Gastrocnemius medialis (tissue), 4 donors: ENCODE measurements at places on chromosomes 7 and 10. TPM values are rescaled to one million over a fixed set of nuclear protein-coding genes. Genes with fewer than 3 reads are reported as not detected.

IKZF1 gene
- 2.3 TPM for total RNA-seq

ATP5MK gene
- total RNA-seq: 479 TPM

INPP5F gene
- total RNA-seq: 9.4 TPM

CRPPA gene
- 1.2 TPM for total RNA-seq

GRCh38 chr10:118873738-118874105 is 119.0 kb upstream of the CACUL1 start:
- no peak for DNase-seq
- H3K4me3 ChIP-seq: no peak overlapping the region
- peaks cover 12% of the 10 kb centered on the region for H3K4me1 ChIP-seq
- no peaks in the 10 kb centered on the region for H3K27me3 ChIP-seq
- no peaks in the 10 kb centered on the region for H3K36me3 ChIP-seq

- H3K4me1 ChIP-seq: peaks cover 5% of the 10 kb centered on the region
- no peaks in the 10 kb centered on the region for H3K27me3 ChIP-seq
- H3K27ac ChIP-seq: no peak overlapping the region
Observed at GRCh38 chr10:17835688-17836087, 26.5 kb downstream of the MRC1 start.

- H3K4me1 ChIP-seq: no peaks in the 10 kb centered on the region
- H3K4me3 ChIP-seq: no peak overlapping the region
- no peak for DNase-seq
- H3K36me3 ChIP-seq: no peaks in the 10 kb centered on the region
- no peaks in the 10 kb centered on the region for H3K27me3 ChIP-seq
- H3K27ac ChIP-seq: no peak overlapping the region
Observed at GRCh38 chr7:131623154-131623553, 66.7 kb upstream of the PODXL start.

DNA sequence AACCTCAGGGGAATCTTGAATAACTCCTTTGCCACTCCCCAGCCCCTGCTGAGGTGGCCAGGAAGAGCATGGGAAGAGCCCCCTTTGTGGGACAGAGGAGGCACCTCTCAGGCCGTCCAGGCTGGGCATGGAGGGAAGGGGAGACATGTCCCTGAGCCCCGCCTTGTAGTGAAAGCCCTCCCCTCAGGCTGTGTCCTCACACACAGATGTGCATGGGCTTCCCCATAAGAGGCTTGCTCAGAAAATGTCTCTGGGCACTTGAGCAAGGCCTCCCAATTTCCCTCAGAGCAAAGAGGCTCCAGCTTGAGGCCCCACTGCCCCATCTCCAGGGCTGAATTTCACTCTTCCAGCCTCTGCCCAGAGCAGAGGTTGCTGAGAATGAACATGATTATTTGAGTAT is 3.8 kb downstream of the TMEM72 start:
- no peak overlapping the region for H3K4me3 ChIP-seq
- no peaks in the 10 kb centered on the region for H3K27me3 ChIP-seq
- H3K27ac ChIP-seq: no peak overlapping the region
- no peaks in the 10 kb centered on the region for H3K36me3 ChIP-seq
- H3K4me1 ChIP-seq: no peaks in the 10 kb centered on the region

DNA sequence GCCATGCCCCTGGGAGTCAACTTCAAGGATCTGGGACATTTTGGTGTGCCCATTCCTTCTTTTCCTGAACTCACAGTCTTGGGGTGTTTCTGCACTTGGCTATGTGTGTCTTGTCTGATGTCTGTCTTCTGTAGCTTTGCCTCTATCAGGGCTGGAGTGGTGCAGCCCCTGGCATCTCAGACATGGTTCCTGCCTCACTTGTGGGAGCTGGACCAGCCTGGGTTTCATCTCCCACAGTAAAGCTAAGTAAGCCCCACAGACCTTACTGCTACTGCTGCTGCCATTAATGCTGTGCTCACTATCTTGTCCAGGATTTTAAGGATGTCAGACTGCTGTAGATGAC is 59.0 kb downstream of the ADCYAP1R1 start:
- no peak overlapping the region for H3K4me3 ChIP-seq
- H3K4me1 ChIP-seq: no peaks in the 10 kb centered on the region
- no peaks in the 10 kb centered on the region for H3K36me3 ChIP-seq
- H3K27ac ChIP-seq: no peak overlapping the region
- no peaks in the 10 kb centered on the region for H3K27me3 ChIP-seq

- H3K4me1 ChIP-seq: no peaks in the 10 kb centered on the region
- no peaks in the 10 kb centered on the region for H3K27me3 ChIP-seq
- no peak overlapping the region for H3K27ac ChIP-seq
- H3K4me3 ChIP-seq: no peak overlapping the region
- no peak for DNase-seq
Observed at GRCh38 chr10:106198275-106198674, 966.2 kb downstream of the SORCS1 start.

GRCh38 chr7:69122953-69123352 is 475.3 kb upstream of the AUTS2 start:
- H3K4me1 ChIP-seq: no peaks in the 10 kb centered on the region
- DNase-seq: no peak
- no peaks in the 10 kb centered on the region for H3K27me3 ChIP-seq
- no peak overlapping the region for H3K27ac ChIP-seq
